ENCODE measurements at places on chromosomes 2 and 18.
A peak's percentile ranks its signal among the peaks of the same experiment; 100 is the strongest.

GRCh38 chr18:48589797-48590519 lies 51.1 kb downstream of the CTIF start:
- DNase-seq: no peak

DNA sequence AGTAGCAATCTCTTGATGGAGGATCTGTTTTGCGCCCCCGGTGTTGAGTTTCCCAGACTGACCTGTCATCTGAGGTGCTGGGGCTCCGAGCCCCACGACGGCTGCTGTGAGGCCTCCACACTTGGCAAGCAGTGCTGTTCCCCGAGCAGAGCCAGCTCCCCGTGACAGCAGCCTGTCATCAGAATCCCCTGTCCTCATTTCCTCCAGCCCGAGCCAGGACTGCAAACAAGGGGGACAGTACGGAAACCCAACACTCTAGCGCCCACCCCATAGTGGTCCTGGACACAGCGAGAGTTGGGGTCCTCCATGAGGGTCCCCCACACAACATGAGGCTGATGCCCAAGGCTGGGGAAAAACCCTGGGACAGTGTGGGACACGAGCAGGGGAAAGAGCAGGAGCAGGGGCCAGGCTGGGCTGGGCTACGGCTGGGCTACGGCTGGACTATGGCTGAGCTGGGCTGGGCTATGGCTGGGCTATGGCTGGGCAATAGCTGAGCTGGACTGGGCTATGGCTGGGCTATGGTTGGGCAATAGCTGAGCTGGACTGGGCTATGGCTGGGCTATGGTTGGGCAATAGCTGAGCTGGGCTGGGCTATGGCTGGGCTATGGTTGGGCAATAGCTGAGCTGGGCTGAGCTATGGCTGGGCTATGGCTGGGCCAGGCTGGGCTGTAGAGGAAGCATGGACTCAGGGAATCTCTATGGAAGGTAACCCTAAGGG lies 1.5 kb upstream of the KLHL30 start:
- DNase-seq: no peak

DNA sequence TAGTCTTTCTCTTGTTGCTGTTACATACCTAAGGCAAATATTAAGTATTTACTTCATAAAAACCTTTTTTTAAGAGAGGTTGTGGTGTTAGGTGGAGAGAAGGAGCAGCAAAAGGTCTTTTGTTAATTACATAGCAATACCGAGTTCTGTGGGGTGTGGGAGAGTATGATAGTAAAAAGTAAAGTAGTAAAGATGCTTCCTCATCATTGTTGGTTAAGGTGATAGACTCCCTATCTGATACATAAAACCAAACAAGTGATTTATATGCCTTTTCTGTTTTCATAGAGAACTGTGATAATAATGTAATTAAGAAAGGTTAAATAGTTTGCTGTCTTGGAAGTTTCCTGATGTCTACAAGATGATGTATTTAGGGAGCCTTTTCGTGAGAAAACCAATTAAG lies 75.4 kb downstream of the EML4 start:
- no peak for DNase-seq

GRCh38 chr2:101802329-101802728 lies 104.8 kb downstream of the MAP4K4 start:
- no peak for DNase-seq

- no peak for DNase-seq
These were observed 37.6 kb downstream of the CCBE1 start for GRCh38 chr18:59659508-59660170.

- no peak for DNase-seq
These were observed 511.6 kb downstream of the PLCL1 start for GRCh38 chr2:198315791-198316630.

- DNase-seq: peak; percentile 38
These were observed 183.4 kb downstream of the MYO3B start for GRCh38 chr2:170361090-170361936.

- DNase-seq: no peak
These were observed 400.5 kb upstream of the MEIS1 start for GRCh38 chr2:66034467-66034866.

DNA sequence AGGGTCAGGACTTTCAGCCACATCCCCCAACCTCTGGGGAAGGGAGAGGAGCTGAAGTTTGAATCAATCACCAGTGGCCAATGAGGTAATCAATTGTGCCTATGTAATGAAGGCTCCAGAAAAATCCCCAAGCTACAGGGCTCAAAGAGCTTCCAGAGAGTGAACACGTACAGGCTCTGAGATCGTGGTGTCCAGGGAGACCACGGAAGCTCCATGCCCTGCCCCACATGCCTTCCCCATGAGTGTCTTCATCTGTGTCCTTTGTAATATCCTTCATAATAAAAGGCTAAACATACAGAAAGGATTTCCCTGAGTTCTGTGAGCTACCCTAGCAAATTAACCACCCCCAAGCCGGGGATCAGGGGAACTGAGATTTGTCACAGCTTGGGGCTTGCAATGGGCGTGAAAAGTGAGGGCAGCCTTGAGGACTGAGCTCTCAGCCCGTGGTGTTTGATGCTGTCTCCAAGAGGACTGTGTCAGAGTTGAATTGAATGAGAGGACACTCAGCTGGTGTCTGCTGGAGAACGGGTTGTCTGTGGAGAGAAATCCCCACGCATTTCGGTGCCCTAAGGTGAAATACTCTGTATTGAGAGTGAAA lies 25.5 kb upstream of the TUBB6 start:
- DNase-seq: no peak

GRCh38 chr2:220913384-220913783 lies 658.7 kb downstream of the EPHA4 start:
- no peak for DNase-seq

DNA sequence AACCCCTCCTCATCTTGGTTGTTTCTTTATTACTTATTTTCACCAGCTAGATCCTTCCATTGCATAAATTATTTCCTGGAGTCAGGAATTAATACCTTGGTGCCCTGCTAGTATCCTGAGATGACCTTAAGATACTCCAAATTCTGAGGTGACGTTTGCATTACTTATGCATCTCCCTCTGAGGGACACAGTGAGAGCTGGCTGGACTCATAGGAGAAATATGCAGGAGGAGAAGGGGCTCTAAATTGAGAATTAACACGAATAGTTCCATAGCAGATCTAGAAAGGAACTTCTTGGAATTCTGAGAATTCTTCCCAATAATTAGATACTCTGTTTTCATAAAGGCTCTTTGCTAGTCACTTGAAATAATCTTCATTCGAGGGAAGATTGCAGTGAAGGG lies 310.6 kb upstream of the ZEB2 start:
- DNase-seq: no peak

- DNase-seq: no peak
These were observed 22.2 kb downstream of the GRHL1 start for GRCh38 chr2:9973690-9974089.

GRCh38 chr2:107418708-107419107 lies 408.0 kb upstream of the RGPD4 start:
- no peak for DNase-seq

DNA sequence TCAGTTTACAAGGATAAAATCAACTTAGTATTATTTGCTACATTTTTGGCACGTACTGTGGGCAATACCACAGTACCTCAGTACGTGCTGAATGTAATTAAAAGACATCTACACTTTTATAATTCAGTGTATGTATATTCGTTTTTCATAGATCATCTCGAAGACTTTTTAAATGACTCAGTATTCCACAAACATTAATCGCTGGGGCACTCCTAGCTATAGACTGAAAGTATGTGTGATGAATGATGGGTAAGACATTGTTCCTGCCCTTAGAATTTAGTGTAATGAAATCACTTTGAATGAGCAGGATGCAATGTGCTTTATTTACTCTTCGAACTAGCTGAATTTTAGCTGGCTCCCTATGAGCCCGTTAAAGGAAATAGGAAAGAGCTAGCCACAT lies 245.6 kb upstream of the RASGRP3 start:
- no peak for DNase-seq

GRCh38 chr2:238435752-238436096 lies 9.0 kb downstream of the ASB1 start:
- no peak for DNase-seq
